ENCODE measurements at places on chromosomes 13 and 19.

DNA sequence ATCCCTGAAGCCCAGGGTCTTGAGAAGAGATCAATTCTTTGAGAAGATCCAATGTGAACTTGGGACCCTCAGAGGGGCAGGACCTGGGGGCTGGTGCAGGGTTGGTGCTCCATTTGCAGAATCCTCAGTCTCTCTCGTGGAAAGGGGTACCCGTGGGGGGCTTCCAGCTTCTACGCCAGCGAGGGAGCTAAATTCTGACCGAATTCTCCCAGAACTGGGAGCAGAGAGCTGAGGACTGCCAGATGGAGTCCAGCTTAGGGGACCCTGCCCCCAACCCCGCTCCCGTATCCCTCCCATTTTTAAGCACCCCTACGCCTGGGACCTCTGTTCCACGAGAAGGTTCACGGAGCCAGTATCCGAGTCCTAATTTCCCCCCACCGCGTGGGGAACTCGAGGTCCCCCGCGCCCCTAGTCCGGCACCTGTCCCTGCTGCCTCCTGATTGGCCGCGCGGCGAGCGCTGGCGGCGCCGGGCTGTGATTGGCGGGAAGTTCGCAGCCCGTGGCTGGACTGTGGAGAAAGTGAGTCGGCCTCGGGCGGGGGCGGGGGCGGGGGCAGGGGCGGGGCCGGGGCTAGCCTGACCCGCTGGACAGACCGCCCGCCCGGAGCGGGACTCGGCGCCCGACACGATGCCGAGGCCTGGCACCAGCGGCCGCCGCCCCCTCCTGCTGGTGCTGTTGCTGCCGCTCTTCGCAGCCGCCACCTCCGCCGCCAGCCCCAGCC, 4.4 kb upstream of the LTBP4 start:
- peak overlapping the region; percentile 61 for H3K4me3 ChIP-seq
- H3K4me1 ChIP-seq: peaks cover 39% of the 10 kb centered on the region
- DNase-seq: peak; percentile 80
- no peak overlapping the region for H3K27ac ChIP-seq
- no peaks in the 10 kb centered on the region for H3K36me3 ChIP-seq

GRCh38 chr19:51354742-51355148, 11.4 kb downstream of the ETFB start:
- no peak overlapping the region for H3K4me3 ChIP-seq
- H3K4me1 ChIP-seq: peaks cover 9% of the 10 kb centered on the region
- no peaks in the 10 kb centered on the region for H3K36me3 ChIP-seq
- H3K27ac ChIP-seq: no peak overlapping the region
- peak; percentile 81 for DNase-seq

- no peaks in the 10 kb centered on the region for H3K36me3 ChIP-seq
- no peak overlapping the region for H3K27ac ChIP-seq
- no peak for DNase-seq
- no peaks in the 10 kb centered on the region for H3K4me1 ChIP-seq
Measured at GRCh38 chr13:43110036-43110435, 86.7 kb downstream of the DNAJC15 start.

- H3K27me3 ChIP-seq: peaks cover 35% of the 10 kb centered on the region
- no peak within 1 kb of the TSS for H3K27ac ChIP-seq
- peaks cover 25% of the 10 kb centered on the region for H3K4me1 ChIP-seq
- peak; percentile 92 for DNase-seq
- no peaks in the 10 kb centered on the region for H3K36me3 ChIP-seq
Measured at GRCh38 chr13:24680258-24680920, at the start of gene ATP12A. Gene ATP12A, plus strand, starts transcription at chr13:24680408. Its CDS starts 336 bp downstream, at chr13:24680744.

DNA sequence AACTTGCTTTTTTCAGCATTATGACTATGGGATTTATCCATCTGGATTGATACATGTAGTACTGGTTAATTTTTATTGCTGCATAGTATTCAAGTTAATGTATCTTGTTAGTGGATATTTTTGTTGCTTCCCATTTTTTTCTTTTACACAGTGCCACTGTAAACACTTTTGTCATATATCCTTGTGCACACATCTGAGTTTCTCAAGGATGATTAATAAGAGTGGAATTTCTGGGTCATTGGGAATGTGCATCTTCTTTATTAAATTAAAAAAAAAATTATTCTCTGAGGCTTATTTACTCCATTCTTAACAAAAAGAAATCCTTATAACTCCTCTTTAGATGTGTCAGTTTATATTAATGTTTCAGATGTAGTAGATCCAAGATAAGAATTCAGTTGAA, 27.3 kb downstream of the B3GLCT start:
- H3K36me3 ChIP-seq: no peaks in the 10 kb centered on the region
- H3K27ac ChIP-seq: no peak overlapping the region
- no peak for DNase-seq
- no peak overlapping the region for H3K4me3 ChIP-seq
- no peaks in the 10 kb centered on the region for H3K27me3 ChIP-seq

DNA sequence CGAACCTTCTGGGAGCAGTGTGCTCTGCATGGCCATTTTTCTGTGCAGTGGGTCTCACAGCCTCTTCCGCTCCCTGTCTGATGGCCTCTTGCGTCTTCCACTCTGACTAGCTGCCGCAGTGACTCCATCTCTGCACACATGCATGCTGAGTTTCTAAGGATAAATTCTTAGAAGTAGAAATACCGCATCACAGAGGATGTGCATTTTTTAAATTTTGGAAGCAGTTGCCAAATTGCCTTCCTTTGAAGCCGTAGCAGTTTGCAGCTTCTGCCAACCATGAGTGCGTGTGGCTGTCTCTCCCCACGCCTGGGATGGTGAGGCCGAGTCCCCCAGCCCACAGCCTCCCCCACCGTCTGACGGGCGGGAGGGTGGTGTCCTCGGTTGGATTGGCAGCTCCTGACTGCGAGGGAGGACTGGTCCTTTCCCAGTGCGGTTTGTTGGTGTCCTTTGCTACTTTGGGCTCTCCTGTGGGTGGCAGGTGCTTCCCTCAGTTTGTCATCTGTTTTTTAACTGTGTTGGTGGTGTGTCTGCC, 9.8 kb downstream of the FZR1 start:
- no peaks in the 10 kb centered on the region for H3K36me3 ChIP-seq
- DNase-seq: no peak
- peaks cover 29% of the 10 kb centered on the region for H3K4me1 ChIP-seq
- H3K4me3 ChIP-seq: no peak overlapping the region

- H3K4me3 ChIP-seq: no peak overlapping the region
- DNase-seq: no peak
- H3K36me3 ChIP-seq: no peaks in the 10 kb centered on the region
- no peaks in the 10 kb centered on the region for H3K27me3 ChIP-seq
- H3K4me1 ChIP-seq: no peaks in the 10 kb centered on the region
Measured at GRCh38 chr13:108166078-108166477, 49.3 kb downstream of the LIG4 start.

DNA sequence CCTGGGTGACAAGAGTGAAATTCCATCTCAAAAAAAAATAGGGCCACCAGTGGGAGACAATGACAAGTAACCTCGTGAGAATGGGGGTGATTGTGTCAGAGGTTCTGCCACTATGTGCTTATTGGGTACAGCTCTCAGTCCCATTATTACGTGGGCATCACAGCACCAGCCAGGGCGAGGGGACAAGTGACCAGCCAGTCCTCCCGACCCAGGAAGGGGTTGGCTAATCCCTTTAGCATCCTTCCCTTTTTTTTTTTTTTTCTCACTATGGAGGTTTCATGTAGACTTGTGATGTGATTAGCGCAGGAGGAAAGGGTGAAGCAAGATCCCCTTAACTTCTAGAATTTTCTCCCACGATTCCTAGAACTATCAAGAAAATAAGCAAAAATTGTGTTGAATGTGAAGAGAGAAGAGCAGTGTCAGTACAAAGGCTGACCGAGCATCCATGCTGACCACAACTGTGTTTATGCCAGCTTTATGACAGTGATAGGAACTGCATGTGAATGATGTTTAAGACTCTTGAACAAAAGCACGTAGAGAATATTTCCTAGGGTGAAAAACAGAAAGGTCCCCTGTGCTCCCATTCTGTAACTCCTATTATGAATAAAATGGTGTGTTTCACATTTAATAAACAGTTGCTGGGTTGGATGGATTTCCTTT, 50.0 kb downstream of the ALOX5AP start:
- DNase-seq: no peak
- no peaks in the 10 kb centered on the region for H3K36me3 ChIP-seq
- no peaks in the 10 kb centered on the region for H3K27me3 ChIP-seq
- no peak overlapping the region for H3K27ac ChIP-seq
- H3K4me3 ChIP-seq: no peak overlapping the region
- H3K4me1 ChIP-seq: no peaks in the 10 kb centered on the region

DNA sequence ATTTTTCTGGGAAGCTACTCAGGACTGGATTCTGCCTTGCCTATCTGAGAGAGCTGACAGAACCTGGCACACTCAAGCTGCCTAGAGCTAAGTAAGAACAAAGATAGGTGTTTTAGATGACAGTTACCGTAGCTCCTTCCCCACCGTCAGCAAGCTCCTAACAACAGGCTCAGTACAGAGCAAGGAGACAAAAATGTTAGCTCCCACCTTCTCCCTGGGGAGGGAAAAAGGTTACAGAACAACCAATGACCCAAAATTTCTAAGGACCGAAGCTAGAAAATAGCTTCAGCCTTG, 1058.2 kb upstream of the PCDH20 start:
- H3K27me3 ChIP-seq: no peaks in the 10 kb centered on the region
- H3K4me1 ChIP-seq: no peaks in the 10 kb centered on the region
- H3K4me3 ChIP-seq: no peak overlapping the region
- H3K36me3 ChIP-seq: no peaks in the 10 kb centered on the region

DNA sequence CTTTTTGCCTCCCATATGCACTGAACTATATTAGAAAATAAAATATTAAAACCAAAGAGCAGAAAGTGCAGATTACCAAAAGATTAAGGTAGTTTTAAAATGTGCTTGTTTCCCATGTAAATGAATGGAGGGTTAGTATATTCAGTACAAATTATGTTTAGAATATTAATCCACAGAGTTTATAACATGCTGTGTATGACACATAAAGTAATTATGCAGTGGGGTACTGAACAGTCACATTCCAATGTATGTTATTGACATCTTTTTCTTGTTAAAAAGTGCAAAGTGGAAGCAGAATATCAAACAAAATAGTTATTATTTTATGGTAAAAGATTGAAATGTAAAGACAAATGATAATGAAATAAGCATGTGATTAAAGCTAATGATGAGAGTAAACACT, 79.3 kb downstream of the GPC6 start:
- no peak overlapping the region for H3K4me3 ChIP-seq
- H3K27ac ChIP-seq: 0 out of 2 replicates have a peak overlapping the region, but pooled peaks have one; percentile 39
- H3K27me3 ChIP-seq: no peaks in the 10 kb centered on the region
- H3K36me3 ChIP-seq: no peaks in the 10 kb centered on the region

- no peaks in the 10 kb centered on the region for H3K4me1 ChIP-seq
- no peak for DNase-seq
- no peak overlapping the region for H3K27ac ChIP-seq
- no peak overlapping the region for H3K4me3 ChIP-seq
- no peaks in the 10 kb centered on the region for H3K36me3 ChIP-seq
Measured at GRCh38 chr13:74090869-74091605, 43.2 kb downstream of the KLF12 start.

All from GM23338 (cell line).